ENCODE measurements at places on chromosomes 3 and 15.
A peak's percentile ranks its signal among the peaks of the same experiment; 100 is the strongest.

DNA sequence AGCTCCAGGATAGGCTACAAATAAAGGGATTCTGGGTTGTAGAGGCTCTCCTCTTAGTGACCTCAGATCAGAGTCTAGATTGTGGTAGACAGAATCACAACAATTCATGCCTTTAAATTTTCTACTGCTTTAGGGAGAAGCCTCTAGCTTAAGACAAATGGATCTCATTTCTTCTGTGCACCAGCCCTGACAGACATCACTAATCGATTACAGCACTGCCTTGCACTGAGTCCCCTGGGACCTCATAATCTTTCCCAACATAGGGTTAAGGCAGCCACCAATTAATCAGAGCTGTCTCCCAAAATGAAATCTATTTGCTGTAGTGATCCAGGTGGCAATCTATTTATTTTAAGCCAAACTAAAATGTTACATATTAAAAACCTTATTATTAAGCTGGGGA, 436.5 kb upstream of the WNT5A start:
- no peak for DNase-seq

- no peak for DNase-seq
These were observed 42.4 kb downstream of the RASA2 start for GRCh38 chr3:141529256-141529655.

DNA sequence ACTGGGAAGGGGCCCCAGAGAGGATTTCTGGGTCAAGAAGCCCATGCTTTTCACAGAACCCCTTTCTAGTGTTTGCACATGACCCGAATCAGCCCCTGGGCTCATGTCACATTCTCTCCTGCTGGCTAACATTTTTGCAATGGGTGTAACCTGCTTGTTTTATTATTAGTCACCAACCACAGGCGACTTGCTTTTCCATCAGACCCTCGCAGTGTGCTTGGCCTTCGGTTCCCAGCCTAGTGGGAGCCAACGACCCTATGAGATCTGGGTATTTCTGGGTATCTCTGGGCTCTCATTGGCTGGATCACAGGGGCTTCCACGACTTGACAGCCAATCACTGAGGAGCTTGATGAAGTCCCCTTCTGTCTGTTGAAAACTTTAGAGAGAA, 11.0 kb upstream of the FBLN2 start:
- DNase-seq: no peak

DNA sequence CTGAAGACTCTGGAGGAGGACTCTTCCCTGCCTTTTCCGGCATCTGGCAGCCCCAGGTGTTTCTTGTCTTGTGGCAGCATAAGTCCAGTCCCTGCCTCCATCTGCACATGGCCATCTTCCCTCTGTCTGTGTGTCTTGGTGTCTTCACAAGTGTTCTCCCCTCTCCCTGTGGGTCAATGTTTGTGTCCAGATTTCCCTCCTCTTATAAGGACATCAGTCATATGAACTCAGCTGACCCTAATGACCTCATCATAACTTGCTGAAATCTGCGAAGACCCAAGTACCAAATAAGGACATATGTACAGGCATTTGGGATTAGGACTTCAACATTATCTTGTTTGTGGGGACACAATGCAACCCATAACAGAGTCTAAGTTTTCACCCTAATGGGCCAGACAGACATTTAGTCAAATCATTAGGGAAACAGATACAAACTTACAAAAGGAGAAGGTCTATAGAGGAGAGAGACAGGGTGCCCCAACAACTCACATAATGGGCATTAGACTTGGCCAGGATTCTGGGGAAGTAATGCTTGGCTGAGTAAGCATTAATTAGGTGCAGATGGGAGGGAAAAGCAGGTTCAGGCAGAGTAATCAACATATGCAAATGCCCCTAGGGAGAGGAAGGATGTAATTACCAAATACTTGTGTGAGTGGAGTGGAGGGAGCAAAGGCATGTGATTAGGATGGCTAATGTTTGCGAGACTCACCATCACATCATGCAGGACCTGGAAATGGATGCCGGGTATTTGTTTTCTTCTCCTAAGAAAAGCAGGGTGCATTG, 372.8 kb upstream of the TBL1XR1 start:
- DNase-seq: no peak

DNA sequence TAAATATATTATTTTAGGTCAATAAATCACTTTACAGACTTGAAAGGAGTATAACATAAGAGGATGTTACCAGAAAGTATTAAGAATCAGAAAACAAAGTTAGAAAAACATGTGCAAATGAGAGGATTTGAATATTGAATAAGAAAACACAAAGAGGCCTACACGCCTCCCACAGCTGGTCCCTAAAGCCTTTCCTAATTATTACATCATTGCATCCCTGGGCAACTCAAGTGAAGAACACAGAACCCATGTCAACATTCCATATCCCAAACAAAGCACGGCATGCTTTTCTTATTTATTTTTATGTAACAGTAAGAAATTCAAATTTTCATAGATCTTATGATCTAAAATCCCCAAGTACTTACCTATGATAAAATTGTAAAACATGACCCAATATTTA, 61.2 kb downstream of the HERC1 start:
- no peak for DNase-seq

DNA sequence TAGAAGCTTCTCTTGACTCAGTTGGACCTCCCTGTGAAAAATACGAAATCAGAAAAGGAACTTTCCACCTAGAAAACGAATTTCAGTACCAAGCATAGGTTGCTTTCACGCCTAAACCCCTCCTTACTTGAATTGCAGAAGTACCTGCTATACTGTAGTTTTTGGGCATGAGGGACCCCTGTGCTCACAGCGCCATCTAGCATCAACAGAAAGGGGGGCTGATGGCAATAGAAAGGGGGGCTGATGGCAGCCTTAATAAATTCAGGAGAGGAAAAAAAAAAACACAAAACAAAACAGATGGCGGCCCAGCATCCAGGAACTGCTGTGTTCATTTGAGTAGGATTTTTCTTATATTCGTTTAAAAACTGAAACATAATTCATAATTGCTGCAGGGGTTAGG, 96.7 kb downstream of the NPAP1 start:
- no peak for DNase-seq

DNA sequence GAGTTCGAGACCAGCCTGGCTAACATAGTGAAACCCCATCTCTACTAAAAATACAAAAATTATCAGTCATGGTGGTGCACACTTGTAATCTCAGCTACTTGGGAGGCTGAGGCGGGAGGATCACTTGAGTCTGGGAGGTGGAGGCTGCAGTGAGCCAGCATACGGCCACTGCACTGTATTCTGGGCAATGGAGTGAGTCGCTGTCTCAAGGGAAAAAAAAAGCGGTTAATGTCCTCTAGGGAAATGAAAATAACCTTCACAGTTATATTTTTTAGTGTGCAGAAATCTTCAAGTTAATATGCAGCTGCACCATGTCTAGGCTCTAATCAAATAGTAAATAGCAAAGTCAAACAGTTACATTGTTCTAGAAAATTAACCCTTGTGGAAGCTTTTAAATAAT, 14.8 kb downstream of the CEP19 start:
- no peak for DNase-seq

GRCh38 chr15:78102741-78103140, 10.4 kb downstream of the SH2D7 start:
- no peak for DNase-seq

DNA sequence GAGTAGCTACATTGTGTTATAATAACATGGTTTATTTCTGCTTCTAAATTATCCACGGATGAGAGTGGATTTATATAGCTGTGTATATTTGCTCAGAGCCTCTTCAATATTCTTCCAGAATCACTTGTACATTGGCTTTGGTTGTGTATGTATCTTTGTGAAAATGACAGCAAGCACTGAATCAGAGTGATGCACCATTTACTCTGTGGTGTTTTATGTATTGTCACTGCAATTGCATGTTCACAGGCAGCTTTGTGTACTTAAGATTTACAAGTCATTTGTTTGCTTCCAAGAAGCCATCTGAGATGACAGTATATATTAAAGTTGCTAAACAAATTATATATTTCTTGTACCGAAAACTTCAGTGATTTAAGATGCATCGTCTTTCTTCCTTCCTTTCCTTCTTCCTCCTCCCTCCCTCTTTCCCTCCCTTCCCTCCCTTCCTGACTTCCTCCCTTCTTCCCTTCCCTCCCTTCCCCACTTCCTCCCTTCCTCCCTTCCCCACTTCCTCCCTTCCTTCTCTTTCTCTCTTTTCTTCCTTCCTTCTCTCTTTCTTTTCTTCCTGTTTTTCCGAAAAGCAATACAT, 362.3 kb upstream of the GOLIM4 start:
- DNase-seq: no peak

GRCh38 chr15:95574053-95574452, 756.4 kb upstream of the NR2F2 start:
- no peak for DNase-seq

GRCh38 chr3:35751207-35751606, 111.9 kb downstream of the ARPP21 start:
- DNase-seq: no peak

GRCh38 chr3:124584245-124584551, 146.1 kb upstream of the UMPS start:
- DNase-seq: no peak

DNA sequence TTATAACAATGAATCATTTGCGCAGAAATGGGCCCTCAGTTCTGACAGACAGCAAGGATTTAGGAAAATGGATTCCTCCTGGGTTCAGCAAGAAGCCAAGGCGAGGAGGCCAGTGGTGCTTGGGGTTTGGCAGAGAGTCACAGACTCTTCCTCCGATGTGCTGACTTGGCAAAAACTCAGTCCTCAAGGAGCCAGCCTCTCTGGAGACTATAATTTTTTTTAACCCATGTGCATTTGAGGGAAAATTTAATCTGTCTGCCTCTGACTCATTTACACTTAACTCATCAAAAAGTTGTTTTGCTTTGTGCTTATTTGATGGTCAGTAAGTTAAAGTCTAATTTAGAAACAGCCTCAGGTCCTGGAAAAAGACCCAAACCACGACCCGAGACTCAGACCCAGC, 34.2 kb upstream of the SLC24A5 start:
- no peak for DNase-seq

GRCh38 chr15:41950127-41950483, 22.3 kb downstream of the EHD4 start:
- no peak for DNase-seq

- no peak for DNase-seq
These were observed 284.4 kb downstream of the FOXP1 start for GRCh38 chr3:71299160-71299559.

- DNase-seq: no peak
These were observed 288.3 kb downstream of the CNTN6 start for GRCh38 chr3:1380926-1381646.

GRCh38 chr15:86018679-86019078, 61.0 kb upstream of the AGBL1 start:
- DNase-seq: no peak

GRCh38 chr15:39645138-39645975, 64.5 kb downstream of the THBS1 start:
- no peak for DNase-seq

DNA sequence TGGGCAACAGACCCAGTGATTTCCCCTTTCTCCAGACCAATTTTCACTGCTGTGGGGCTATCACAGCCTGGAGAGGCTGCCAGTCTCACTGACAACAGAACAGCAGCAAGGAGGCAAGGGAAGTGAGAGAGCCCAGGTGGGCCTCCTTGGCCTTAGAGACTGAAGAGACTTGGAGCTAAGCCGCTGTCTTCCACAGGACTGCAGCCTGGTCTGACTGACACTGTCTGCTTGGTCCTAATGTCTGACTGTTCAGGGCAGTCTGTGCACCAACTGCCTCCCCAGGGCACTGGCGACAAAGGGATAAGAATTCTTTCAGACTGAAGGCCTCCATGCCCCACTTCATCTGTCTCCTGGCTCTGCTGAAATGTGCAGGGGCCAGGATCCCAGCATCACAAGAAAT, 11.5 kb downstream of the POMGNT2 start:
- no peak for DNase-seq

- peak; percentile 79 for DNase-seq
These were observed 60.1 kb upstream of the DAZL start for GRCh38 chr3:16665282-16665741.

- DNase-seq: peak; percentile 51
These were observed 731 bp downstream of the ZNF710 start for GRCh38 chr15:90001683-90002427.

GRCh38 chr3:42264399-42265058, 1.5 kb downstream of the CCK start:
- no peak for DNase-seq

DNA sequence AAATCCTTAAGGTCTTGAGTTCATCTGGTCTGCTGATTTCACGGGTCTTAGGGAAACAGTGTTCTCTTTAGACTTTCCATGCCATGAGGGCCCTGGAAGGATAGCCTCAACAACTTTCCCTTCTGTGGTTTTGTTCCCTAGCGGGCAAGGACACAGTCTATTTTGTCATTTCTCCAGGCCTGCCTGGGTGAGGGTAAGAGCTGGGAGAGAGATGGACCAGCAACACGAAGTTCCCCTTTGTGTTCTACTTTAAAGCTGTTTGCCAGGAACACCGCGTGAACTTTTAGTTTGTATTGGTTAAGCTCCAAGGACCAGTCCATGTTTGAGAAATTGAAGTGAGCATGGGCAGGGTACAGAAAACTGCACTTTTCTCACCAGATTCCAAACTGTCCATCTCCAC, 20.9 kb downstream of the ST3GAL6 start:
- no peak for DNase-seq

DNA sequence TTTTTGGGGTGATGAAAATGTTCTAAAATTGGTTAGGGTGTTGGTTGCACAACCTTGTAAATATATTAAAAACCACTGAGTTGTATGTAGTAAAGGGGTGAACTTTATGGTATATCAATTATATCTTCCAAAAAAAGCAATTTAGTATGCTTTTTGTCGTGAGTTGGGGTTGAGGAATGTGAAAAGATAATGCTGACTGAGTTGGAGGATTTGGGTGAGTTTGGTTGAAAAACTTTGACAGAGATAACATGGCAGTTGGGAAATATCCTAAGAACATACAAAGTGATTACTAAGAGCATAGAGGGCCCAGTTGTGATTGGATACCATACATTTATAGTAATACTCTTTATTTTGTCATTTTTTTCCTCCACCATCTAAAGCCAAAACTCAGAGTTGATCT, 33.6 kb downstream of the HMG20A start:
- DNase-seq: no peak

- no peak for DNase-seq
These were observed 65.0 kb upstream of the IQSEC1 start for GRCh38 chr3:13137941-13138832.

DNA sequence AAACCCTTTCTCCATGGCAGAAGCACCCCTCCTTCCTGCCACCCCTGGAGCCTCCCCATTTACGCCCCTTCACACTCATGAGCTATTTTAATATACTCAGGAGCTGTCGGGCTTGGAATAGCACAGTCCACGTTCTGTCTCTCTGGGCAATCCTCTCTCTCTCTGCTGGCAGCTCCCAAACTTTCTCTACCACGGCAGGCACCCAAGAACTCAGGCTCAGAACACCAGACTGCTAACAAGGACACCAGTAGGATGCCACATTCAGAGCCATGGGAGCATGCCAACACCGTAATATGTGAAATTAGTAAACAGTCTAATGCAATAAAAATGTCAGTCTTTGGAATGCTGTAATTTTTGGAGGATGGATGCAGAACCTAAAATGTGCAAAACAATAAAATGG, 19.3 kb downstream of the TNFAIP8L3 start:
- DNase-seq: no peak

- DNase-seq: no peak
These were observed 124.6 kb downstream of the TMEM108 start for GRCh38 chr3:133162670-133163305.
